ENCODE measurements at places on chromosomes 2 and 18.

DNA sequence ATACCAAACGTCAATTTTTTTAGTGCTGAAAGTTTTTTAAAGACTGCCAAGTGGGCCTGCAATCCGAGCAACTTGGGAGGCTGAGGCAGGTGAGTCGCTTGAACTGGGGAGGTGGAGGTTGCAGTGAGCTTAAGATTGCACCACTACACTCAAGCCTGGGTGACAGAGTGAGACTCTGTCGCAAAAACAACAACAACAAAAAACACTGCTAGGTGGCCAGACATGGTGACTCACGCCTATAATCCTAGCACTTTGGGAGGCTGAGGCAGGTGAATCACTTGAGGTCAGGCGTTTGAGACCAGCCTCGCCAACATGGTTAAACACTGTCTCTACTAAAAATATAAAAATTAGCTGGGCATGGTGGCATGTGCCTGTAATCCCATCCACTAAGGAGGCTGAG lies 202.8 kb upstream of the COPS8 start:
- no peak for DNase-seq

GRCh38 chr2:96882230-96882629 lies 12.3 kb upstream of the SEMA4C start:
- DNase-seq, result no peak

DNA sequence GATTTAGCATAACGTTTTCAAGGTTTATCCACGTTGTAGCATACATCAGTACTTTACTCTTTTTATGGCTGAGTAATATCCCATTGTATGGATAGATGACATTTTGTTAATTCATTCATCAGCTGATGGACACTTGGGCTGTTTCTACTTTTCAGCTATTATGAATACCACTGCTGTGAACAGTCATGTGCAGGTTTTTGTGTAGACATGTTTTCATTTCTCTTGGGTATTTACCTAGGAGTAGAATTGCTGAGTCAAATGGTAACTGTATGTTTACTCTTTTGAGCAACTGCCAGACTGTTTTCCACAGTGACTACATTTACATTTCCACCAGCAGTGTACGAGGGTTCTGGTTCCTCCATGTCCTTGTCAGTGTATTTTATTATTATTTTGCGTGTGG lies 33.9 kb downstream of the COX7A2L start:
- no peak for DNase-seq

GRCh38 chr2:172677363-172677762 lies 58.3 kb upstream of the RAPGEF4 start:
- DNase-seq, result no peak

- DNase-seq, result no peak
Measured at GRCh38 chr2:100936972-100937542, 65.0 kb upstream of the RPL31 start.

- DNase-seq, result no peak
Measured at GRCh38 chr2:30096451-30096850, 50.4 kb upstream of the YPEL5 start.

DNA sequence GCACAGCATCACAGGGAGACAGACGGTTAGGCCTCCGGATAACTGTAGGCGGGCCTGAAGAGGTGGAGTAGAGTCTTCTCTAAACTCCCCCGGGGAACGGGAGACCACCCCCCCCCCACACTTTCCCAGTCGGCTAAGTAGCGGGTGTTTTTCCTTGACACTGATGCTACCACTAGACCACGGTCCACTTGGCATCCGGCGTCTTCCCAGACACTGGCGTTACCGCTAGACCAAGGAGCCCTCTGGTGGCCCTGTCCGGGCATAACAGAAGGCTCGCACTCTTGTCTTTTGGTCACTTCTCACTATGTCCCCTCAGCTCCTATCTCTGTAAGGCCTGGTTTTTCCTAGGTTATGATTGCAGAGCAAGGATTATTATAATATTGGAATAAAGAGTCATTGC lies 25.7 kb upstream of the NCL start:
- DNase-seq, result no peak

DNA sequence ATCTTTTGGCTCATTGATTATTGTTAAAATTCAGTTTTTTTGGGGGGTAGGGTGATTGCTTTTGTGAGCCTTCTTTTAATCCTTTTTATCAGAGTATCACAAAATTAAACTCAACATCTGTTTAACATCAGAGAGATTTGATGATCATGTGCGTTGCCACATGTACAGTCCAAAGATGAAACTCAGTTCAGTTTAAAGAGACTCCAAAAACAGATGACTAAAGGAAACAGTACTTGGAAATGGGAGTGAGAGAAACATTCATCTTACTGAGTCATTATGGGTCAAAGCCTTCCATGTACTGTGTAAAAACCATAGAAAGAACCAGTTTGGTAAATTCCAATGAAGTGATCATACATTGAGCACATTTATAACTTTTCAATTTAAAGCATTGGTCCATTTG lies 53.0 kb downstream of the LYPD6 start:
- DNase-seq, result no peak

DNA sequence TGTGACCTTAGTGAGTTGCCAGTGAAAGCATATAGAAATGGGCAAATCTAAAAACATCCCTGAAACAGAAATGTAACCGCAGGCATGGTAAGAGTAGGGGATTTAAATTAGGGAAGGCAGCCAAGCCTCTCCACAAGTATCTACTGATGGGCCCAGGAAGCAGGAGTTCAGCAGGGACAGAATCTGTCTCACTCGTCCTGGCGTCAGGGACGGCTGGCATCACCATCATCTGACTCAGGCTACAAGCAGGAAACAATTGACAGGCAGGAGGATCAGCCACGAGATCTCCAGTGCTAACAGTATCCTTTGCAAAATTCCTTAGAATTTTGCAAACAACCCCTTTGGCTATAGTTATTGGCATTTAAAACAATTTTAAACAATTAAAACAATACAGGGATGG lies 61.3 kb downstream of the SMAD4 start:
- DNase-seq, result no peak

DNA sequence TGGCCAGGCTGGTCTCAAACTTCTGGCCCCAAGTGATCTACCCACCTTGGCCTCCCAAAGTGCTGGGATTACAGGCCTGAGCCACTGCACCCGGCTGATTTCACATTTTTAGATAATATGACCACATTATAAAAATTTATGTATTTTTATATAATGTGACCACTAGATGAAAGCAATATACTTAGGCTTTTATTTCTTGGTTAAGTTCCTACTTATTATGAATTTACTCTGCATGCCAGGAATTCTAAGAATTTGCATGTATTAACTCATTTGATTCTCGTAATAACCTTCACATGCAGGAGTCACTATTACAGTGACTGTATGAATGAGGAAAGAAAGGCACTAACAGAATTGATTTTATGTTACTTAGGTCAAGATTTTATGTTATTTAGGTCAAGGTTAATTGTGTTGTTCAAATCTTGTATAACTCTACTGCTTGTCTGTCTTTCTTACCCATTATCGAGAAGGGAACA lies 25.6 kb upstream of the CASP8 start:
- no peak for DNase-seq

DNA sequence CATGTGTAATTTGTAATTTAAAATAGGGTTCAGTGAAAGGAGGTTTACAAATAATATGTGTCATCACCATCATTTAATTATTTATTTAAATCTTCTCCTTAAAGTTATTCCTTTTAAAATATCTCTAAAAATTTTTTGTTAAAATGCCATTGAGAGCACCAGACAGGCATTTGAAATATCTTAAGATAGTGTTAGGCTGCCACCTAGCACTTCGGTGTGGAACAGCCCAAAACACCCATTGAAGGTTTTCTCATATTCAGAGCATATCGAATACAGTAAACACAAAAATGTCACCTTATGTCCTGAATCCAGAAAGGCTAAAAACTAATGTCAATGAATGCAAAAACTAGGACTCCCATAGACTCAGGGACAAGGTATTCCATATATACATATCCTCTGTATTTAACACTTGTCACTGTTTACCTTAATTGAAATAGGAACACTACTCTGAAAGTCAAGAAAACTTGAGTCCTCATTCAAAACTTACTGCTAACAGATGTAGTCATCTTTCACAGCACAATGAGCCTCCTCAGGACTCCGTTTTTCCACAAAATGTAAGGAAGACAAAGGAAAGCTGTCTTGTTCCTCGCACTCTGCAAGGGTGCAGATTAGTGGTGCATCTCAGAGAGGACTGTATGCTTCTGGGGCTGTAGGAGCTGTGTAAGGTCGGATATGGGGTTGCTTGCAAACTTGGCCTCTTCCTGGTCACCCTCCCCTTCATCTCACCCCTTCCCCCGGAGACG lies 329.5 kb downstream of the PAX3 start:
- DNase-seq, result no peak

GRCh38 chr2:10469955-10470608 lies 22.0 kb upstream of the ODC1 start:
- DNase-seq, result no peak

GRCh38 chr2:127552336-127552735 lies 16.9 kb downstream of the MYO7B start:
- no peak for DNase-seq

GRCh38 chr2:144596073-144596871 lies 76.4 kb upstream of the ZEB2 start:
- DNase-seq, result no peak

DNA sequence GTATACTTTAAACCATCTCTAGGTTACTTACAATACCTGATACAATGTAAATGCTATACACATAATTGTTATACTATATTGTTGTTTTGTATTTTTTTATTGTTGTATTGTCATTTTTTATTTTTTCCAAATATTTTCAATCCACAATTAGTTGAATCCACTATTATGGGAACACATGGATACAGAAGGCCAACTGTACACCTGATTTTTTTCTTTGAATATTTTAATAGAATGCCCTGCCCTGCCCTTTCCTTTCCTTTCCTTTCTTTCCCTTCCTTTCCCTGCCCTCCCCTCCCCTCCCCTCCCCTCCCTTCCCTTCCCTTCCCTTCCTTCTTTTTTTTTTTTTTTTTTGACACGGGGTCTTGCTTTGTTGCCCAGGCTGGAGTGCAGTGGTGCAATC lies 120.2 kb downstream of the SLC4A3 start:
- DNase-seq, result no peak

- DNase-seq, result no peak
Measured at GRCh38 chr18:24535527-24536295, 75.3 kb downstream of the HRH4 start.

DNA sequence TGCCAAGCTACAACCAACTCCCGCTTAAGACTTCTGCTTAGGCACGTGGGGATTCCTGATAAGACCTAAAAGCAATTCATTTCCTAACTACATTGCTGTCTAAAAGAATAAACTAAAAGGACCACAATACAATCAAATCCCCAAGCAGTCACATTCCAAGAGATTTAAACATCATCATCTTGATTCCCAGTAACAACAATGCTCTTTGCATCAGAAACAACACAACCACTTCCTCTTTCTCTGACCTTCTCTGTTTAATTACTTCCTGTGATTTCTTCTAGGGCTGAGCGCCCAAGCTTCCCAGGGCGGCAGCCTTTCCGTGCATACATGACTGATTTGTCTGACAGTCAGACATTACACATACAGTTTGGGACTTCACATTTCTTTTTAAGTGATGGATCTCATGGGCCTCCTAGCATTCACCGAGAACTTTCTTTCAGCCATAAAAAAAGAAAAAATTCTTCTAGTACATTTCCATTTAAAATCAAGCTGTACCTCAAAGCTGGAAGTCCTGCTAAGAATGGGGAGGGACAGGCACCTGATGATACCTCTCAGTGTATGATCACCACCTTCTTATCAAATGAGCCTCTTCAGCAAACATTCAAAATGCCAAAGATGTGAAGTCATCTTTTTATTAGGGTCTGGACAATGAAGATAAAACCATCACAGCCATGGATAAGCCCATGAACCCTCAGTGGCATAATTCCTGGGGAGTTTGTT lies 11.5 kb downstream of the SPRED2 start:
- no peak for DNase-seq

DNA sequence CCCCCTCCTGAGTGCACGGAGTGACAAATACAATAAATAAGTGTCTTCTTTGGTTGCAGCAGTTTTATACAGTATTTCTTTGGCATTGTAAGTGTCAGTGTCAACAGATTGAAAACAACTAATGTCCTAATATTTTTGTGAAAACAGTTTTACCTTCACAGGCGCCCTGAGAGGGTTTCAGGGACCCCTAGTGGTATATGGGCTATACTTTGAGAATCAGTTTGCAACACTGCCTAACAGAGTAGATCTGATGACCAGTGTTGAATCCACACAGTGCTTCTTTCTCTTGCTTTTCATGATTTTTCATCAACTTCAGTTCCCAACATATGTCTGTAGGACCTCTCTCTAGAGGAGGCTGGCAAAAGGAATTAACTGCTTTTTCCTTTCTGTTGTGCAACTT lies 162.2 kb downstream of the PRPF40A start:
- DNase-seq, result no peak

DNA sequence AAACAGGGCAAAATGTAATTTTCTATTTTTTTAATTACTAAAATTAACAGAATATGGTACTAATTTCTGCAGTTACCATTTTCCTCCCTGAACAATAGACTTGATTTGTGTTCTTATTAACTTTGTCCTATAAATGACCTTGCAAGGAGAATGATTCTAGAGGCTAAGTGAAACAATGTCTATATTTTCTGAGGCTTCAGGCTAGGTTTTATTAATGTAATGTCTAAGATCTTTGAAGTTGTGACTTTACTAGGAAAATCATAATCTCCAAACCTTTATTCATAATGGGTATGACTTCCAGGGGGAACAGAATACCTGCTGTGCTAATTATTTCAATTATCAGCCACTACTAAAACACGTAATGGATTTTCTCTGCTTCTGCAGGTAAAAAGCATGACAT lies 94.4 kb downstream of the TAF4B start:
- DNase-seq, result no peak

GRCh38 chr2:164746713-164747112 lies 94.9 kb downstream of the COBLL1 start:
- no peak for DNase-seq

DNA sequence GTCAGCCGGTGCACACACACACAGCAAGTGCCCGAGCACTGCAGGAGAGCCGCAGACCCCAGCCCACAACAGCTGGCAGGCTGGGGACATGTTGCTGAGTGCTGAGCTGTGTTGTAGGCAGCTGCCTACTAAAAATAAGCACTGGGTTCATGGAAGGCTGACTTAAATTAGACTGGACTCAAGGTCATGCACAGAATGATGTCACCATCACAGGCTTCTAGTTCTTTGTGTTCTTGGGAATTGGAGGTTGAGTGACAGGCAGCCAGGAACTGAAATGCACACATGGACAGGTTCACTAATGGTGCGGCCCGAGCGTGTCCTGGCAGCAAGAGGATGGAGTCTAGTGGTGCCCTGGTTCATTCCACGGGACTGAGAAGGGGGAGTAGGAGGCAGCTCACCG lies 71.3 kb downstream of the VWA3B start:
- no peak for DNase-seq

All from stimulated activated CD4-positive, alpha-beta T cell treated with anti-CD3 and anti-CD28 coated beads, TNF-alpha, amount 100 ng/mL, for 48 hours (primary cell).